ENCODE measurements at places on chromosomes 4 and X.

DNA sequence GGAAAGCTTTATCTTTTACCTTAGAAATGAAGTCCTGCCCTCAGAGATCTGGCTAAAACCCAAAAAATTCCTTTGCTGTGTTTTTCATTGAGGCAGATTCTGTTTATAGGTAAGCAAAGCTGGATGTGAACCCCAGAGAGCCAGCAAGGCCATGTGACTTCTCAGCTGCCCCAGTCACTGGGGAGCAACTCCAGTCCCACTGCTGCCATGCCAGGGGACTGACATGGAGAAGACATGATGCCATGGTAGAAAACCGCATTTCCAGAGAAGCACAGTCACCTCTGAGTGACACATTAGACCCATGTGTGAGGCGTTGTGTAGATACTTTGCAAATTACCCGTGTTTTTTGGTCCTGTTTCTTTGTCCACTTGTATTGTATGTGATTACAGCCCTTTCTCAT is 45.4 kb downstream of the PTTG2 start:
- no peak for DNase-seq

DNA sequence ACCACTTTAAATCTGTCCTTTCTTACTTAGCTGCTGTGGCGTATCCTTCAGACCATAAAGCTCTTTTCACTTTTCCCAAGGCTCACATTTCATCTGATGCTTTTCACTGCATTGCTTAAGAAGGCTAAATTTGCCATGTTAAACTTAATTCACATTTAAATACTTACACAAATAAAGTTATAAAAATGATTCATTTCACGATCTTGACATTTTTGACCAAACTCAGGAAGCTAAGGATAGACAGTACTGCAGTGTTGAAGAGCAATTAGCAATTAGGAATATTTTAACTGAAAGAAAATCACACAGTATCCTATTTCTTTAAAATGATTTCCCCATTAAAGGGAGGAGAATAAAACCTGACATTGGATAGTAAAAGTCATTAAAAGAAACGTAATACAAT is 1038.6 kb downstream of the STPG2 start:
- no peak for DNase-seq

DNA sequence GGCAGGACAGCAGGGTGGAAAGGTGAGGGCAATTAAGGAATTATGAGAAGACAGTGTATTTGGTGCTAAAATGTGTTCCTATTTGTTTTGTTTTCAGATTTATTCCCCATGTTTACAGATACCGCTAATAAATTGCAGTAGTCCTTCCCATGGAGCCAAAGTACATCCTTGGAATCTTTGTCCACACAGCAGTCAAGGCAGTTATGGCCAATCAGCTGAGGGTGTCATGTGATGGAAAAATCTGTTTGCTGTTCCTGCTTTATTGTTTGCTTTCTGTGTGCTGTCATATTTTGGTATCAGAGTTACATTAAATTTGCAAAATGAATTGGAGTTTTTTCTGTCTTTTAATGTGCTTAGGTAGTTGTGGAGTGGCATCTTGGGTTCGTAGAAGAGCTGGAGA is 10.5 kb downstream of the TRO start:
- DNase-seq, result no peak

GRCh38 chr4:95867919-95868318 is 28.0 kb downstream of the PDHA2 start:
- no peak for DNase-seq

DNA sequence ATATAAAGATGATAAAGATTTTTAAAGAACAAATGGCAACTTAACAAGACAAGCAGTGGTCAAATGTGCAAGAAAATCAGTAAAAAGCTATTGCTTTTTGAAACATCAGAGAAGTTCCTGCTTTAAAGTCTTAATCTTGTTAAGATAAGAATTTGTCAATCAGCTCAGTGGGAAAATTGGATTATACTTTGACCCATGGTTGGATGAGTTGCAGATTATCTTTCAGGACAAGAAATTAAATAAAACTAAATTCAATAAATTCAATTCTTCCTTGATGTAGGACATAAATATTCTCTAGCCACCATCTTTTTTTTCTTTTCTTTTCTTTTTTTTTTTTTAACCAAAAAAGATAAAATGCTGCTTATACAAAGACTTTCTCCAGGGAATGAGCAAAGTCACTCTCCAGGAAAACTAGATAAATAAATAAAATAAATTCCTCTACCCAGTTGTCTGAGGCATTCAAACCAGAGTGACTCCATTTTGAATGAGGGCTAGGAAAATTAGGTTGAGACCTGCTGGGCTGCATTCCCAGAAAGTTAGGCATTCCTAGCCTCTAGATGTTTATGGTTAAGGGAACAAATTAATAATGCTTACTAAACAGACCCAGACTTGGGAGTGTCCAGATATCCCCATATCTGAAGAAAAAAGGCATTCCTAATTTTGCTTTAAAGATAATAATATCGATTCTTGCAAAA is 211.2 kb downstream of the SNCA start:
- DNase-seq, result no peak

GRCh38 chr4:44722001-44722400 is 4.4 kb downstream of the GNPDA2 start:
- no peak for DNase-seq

DNA sequence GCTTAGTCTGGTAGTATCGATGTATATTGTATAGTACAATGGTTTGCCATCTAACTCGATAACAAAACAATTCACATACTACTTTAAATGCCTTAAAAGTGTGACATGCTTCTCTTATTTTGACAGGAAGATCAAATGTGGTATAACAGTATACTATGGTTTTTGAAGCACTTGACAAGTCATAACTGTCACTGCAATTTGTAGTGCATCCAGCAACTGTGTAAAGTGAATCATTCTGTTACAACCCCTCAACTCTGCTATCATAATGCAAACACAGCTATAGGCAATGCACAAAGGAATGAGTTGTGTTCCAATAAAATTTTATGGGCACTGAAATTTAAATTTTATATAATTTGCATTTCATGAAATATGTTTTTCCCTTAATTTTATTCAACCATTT is 14.0 kb downstream of the RAP1GDS1 start:
- DNase-seq, result no peak

DNA sequence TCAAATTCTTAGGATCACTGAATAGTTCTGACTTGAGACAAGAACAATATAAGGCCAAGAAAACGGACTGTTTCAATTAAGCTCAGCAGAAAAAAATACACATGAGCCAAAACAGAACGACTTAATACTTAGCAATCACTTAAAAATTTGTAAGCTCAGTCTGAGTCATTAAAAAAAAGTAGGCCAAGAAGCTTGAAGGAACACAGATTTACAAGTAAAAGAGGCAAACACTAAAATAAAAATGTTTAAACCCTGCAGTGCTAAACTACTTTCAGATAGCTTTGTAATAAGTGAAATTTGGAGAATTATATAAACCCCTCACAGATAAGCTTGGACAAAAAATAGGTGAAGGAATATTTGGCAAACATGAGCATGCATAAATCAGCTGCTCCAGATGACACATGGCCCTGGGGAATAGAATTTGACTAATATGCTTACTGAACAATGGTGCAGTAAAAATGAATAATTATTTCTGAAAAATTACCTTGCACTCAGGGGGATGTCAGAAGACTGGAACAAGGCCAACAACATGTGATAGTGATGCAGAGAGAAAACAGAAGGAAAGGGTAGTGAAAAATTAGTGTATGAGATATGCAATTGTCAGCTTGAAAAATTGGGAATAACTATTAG is 49.6 kb downstream of the LNX1 start:
- DNase-seq, result no peak

Data from GM12892 (cell line).